ENCODE measurements at places on chromosomes 4 and X.
A peak's percentile ranks its signal among the peaks of the same experiment; 100 is the strongest.

DNA sequence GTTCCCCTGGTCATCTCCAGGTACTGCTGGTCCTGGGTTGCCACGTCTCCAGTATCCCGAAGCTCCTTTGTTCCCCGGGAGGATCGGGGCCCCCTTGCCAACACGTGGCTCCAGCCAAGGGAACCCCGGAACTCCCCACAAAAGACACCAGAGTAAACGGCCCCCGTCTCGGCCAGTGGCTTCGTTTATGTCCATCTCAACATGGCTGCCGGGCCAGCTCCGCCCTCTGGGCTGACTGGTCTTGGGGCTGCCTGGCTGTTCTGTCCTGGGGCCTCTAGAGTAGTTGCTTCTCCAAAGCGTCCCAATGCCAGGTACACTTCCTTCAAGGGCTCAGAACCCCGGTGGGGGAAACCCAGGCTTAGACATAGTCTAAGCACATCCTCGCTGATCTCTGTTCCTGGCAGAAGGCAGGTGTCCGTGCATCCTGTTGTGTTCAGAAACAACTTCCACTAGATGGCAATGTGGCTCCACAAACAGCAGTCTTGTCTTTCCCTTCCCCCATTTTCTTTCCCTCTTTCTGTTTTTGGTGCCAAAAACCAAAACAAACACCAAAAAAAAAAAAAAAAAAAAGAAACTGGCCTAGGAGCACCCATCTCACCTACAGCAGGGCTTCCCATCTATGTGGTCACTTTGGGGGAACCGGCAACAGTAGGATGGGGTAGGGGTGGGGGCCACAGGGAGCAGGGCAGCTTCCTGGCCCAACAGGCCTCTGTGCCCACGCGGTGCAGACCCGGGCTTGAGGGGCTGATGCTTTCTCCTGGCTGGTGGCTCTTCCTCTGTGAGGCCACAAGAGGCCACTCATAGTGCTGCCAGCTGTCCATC, 35.3 kb downstream of the NBDY start:
- DNase-seq = peak; percentile 83

DNA sequence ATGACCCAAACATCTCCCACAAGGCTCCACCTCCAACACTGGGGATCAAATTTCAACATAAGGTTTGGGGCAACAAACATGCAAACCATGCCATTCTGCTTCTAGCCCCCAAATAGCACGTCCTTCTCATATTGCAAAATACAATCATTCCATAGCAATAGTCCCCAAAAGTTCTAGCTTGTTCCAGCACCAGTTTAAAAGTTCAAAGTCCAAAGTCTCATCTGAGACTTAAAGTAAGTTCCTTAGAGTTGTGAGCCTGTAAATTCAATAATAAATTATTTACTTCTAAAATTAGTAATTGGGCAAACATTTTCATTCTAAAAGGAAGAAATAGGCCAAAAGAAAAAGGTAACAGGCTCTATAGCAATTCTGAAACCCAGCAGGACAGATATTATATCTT, 8.9 kb upstream of the TASL start:
- DNase-seq = no peak

- DNase-seq = no peak
These were observed 24.6 kb upstream of the LRBA start for GRCh38 chr4:151039733-151040132.

DNA sequence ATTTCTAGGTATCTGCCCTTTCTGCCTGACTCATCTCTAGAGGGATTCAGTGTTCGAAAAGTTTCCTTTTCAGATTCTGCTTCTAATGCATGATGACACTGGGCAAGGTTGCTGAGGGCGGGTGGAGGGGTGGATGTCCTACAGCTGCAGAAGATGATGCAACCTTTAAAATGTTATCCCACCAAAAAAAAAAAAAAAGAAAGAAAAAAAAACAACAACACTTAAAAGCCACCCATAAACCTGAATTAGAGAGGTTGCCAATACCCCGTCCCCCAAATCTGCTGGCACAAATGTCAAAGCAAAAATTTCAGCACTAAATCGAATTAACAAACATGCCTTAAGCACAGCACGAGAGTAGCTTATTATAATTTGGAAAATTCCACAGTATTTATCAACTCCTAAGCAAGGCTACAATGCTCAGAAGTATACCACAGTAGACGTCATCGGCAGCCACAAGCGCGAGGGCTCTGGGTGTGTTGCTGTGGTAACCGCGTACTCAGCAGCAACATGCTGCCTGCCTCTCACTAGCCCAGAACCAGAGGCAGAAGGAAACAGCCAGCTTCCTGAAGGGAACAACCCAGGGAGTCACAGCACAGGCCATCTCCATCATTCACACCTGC, 167.5 kb upstream of the MAP3K15 start:
- no peak for DNase-seq

DNA sequence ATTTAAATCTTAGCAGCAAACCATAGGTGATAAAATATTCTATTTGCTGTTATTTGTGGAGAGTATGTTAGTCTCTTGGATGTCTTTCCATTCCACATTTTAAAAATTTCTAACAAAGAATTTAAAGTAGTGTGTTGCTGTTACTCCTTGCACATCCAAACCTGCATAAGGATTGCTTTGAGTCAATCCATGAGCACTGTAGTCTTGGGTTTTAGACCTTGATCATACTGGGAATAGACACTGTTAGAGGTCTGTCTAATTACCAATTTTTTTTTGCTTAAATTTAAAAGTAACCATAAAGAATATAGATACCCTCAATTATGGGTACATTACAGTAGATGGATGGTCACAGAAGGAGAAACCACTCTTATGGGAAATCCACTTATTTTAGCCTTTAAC, 1.5 kb downstream of the AFP start:
- no peak for DNase-seq

DNA sequence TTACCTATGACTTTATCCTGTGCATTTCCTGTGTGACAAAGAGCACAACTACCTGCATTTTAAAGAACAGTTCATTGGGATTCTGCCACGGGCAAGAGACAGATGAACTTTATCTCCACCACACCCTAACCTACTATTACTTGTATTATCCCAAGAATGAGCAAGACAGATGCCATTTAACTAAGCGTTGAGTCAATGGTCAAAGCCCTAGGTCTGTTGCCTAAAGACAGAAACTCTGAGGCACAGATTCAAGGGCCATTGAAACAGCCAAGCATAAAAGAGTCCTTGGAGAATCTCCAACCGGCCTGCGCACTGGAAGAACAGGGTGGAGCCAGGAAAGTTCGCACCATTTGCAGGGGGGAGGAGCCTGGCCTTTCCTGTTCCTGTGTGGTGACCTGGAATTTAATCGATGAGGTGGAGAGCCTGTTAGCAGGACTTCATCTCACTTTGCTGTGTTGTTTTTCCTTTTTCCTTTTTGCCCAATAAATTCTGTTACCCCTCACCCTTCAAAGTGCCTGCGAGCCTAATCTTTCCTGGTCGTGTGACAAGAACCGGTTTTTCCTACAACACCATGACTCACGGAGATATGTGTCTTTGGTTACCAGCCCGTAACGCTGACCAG, 146.4 kb upstream of the DIAPH2 start:
- no peak for DNase-seq

DNA sequence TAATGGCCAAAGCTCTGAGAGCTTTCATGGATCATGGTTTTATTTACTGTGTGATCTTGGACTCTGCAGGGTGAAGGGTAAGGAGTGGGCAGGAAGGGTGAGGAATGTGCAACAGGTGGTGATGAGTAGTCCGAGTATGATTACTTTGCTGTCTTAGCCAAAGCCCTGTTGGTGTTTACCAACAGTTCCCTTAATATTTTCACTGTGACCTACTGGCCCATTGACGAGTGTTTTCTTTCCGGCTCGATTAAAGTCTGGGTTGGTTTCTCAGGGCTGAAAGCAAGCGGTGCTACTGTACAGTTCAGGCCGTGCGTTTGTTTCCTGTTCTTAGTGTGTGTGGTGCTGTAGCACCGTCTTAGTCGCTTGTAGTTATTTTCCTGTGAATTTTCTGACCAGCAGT, 2.6 kb downstream of the ARHGAP24 start:
- DNase-seq = no peak

GRCh38 chr4:141912831-141913230, 276.4 kb downstream of the IL15 start:
- no peak for DNase-seq

DNA sequence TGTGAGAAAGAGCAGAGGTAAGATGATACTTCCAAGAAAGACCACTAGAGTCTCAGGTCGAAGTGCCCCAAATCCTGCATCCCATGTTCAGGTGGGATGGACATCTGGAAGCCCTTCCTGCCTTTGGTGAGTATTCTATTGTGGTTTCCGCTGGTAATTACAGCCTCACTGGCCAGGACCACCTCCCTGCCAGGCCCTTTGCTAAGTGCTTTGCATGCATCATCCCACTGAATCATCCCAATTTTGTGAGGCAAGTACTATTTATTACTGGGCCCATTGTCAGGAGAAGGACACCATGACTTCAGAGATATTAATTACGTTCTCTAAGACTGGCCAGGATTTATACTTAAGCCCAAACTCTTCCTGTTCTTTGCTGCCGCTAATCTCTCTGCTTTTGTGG, 10.7 kb upstream of the PASD1 start:
- DNase-seq = no peak

DNA sequence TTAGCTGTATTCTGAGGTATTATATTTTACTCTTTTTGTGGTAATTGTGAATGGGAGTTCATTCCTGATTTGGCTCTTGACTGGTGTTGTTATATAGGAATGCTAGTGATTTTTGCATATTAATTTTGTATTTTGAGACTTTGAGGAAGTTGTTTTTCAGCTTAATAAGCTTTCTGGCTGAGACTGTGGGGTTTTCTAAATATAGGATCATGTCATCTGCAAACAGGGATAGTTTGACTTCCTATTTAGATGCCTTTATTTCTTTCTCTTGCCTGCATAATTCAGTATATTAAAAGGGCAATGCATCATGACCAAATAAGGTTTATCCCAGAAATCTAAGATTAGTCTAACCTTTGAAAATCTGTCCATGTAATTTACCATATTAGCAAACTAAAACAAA, 44.7 kb upstream of the EPGN start:
- DNase-seq = no peak

GRCh38 chrX:40877887-40878286, 142.5 kb upstream of the MED14 start:
- no peak for DNase-seq

GRCh38 chrX:54529552-54530356, at the start of gene GNL3L:
Gene GNL3L, plus strand, starts transcription at chrX:54530219. Its CDS starts 2,348 bp downstream, at chrX:54532567.
- DNase-seq = peak; percentile 80

- no peak for DNase-seq
These were observed 19.0 kb downstream of the MRPL1 start for GRCh38 chr4:77881460-77882295.

DNA sequence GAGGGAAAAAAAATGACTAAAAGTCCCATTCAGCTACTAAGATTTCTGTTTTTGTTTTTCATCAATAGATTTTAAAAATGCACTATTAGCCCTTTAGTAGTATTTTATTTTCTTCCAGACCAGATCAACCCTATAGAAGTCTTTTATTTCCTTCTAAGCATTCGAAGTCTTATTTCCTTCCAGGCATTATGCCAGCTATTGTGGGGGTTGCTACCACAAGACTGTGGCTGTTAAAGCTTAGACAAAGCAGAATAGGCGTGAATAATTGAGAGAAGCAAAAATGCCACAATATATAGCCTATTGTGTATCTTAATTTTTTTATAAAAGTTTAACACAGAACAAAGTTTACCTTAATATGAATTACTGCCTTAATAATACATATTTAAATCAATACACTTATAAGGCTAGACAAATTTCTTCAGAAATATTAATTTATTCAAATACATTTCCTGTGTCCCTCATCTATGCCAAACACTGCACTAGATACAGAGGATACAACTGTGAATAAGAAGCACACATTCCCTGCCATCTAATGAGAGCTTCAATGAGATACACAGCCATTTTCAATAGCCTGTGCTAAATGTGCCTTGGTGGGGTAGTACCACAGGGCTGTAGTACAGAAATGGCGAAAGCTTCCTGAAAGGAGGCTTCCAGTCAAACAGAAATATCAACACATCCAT, 33.1 kb downstream of the SLC10A7 start:
- no peak for DNase-seq

- DNase-seq = no peak
These were observed 236.1 kb downstream of the MAML3 start for GRCh38 chr4:139917896-139918295.
